Activated T-helper 1 cell treated with anti-CD3 and anti-CD28 coated beads, Interleukin-2, amount 50 U/mL, for 16 hours (primary cell): ENCODE measurements at places on chromosomes 11 and 22.

- DNase-seq, result no peak
Measured at GRCh38 chr11:17585911-17586695, 39.0 kb downstream of the OTOG start.

DNA sequence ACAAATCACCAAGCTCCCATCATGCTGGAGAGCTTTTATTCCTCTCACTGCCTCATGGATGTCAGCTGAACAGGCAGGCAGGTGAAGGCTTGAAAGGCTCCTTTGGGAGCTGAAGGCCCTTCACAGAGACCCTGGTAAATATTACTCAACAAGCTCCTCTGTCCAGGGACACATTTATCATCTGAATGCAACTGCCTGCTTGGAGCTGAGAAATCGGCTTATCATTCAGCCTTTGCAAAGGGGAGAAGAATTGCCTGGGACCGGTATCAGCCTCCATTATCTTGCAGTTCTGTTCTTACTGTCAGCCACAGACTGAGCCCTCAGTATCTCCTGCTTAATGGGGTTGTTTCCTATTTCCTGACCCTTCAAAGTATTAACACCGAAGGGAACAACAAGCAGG is 113.8 kb upstream of the PITPNB start:
- no peak for DNase-seq

- DNase-seq, result no peak
Measured at GRCh38 chr22:39336411-39336810, 13.4 kb upstream of the SYNGR1 start.

- no peak for DNase-seq
Measured at GRCh38 chr11:77063407-77063806, 3.4 kb upstream of the CAPN5 start.

- no peak for DNase-seq
Measured at GRCh38 chr11:8829556-8829955, 81.4 kb upstream of the AKIP1 start.

GRCh38 chr11:32325725-32326124 is 109.6 kb downstream of the WT1 start:
- no peak for DNase-seq

GRCh38 chr22:36365020-36365411 is 22.8 kb downstream of the MYH9 start:
- peak; percentile 80 for DNase-seq

DNA sequence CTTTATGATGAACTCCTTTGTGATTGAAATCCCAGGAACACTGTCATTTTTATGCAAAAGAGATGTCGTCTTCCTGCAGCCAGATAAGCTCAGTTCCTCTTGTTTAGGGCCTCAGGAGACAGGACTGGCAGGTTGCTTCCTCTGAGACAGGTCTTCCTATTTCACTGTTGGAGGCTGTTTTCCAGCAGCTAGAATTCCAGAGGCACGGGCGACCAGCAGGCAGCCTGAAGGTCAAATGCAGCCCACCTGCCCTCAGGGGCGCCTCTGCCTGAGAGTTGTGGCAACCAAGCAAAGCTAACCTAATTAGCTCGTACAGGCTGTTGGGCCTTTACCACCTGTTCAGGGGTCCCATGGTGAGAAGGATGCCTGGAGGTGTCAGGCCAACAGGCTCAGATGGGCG is 22.3 kb downstream of the SLC6A5 start:
- DNase-seq, result no peak

DNA sequence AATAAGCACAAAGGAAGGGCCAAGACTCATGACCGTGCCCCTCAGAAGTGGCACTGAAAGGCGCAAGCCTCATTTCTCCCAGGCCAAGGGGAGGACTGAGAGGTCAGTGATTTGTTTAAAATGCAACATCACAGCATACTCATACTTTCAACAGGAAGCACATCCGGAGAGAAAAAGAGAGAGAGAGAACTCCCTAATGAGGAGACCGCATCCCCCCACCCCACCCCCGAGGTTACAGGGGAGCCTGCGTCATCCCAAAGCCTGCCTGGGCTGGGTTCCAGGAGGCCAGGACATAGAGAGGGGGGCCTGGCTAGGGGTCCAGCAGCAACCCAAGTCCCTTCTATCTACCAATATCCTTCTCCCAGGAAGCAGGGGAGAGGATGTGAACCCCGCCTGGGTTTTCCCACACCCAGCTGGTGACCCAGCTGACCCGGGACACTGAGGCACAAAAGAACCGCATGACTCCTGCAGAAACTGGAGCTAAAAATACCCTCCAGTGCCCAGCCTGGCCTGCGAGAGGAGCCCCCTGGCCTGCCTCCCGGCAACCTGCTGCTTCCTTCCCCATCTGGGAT is 3.8 kb downstream of the CSNK1E start:
- DNase-seq, result no peak

GRCh38 chr11:62599069-62599696 is 2.5 kb downstream of the MTA2 start:
- DNase-seq, result peak; percentile 91

DNA sequence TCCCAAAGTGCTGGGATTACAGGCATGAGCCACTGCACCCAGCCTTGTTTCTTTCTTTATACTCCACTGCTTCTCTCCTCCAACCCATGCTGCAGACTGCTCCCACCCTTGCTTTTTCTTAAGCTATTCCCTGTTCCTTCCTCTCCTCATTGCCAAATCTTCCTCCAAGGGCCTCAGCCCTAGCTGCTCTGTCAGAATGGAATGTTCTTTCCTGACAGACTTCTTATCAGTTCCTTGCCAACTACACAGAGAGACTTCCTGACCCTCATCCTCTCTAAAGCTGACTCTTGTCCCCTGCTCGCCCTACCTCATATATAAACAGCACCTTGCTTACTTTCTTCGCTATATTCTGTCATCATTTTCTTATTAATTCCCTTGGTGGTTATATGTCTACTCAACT is 16.9 kb upstream of the PIK3C2A start:
- DNase-seq, result no peak

DNA sequence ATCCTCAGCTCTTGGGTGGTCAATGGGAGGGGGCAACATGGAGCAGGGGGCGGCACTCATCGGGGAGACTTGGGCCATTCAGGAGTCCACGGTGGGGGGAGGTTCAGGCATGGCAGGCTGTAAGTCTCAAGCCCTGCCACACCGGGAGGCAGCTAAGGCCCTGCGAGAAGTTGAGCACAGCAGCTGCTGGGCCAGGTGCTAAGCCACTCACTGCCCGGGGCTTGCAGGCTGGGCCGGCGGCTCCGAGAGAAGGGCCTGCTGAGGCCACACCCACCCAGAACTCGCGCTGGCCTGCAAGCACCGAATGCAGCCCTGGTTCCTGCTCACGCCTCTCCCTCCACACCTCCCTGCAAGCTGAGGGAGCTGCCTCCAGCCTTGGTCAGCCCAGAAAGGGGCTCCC is 131.4 kb downstream of the OR4C45 start:
- DNase-seq, result no peak

DNA sequence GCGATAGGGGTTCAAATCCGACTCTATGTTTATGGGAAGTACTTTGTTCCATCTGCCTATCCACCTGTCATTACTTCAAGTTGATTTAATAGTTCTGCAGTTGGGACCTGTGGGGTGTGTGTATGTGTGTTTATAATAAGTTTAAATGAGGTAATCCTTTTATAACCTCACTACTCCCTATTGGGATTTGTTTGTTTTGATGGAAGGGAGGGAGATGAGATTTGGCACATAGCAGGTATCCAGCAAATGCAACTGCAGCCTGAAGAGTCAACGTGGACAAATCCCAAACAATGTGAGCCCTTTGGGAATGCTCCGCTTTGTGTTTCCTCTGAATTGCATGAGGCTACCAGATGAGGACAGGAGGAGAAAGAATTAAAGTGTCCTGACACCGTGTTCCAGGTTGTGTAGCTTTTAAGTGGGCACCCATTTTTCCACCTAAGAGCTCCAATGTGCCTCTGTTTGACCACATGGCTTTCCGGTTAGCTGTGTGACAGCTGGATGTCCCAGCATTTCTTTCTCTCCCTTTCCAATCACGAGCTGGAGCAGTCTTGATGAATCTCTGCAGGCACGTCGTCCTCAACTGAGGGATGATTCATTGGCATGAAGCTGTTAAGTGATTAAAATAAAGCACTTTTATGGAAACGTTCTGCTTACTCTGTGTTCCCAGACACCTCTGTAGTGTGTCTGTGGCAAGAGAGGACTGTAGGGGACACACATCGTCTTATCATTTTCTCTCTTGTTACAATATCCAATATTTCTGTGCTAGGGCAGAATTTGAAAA is 610.7 kb downstream of the NTM start:
- DNase-seq, result no peak

GRCh38 chr11:61695917-61696316 is 15.7 kb downstream of the DAGLA start:
- DNase-seq, result peak; percentile 86

DNA sequence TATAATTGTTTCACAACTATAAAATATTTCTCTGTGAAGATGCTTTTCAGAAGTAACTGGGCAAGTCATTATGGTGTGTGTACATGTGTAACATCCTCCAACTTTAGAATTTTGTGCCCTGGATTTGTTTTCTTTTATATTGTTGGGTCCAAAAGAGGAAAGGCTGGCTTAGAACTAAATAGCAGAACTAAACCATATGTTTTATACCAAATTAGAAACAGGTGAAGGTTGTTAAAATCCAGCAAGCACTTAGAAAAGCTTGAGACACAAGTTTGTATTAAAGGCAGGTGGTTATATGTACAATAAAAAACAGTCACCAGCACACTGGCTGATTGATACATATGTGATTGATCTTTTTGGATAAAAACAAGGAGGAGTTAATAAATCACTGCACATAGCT is 158.5 kb downstream of the WNT11 start:
- DNase-seq, result no peak

- no peak for DNase-seq
Measured at GRCh38 chr11:10752061-10752460, 1.0 kb downstream of the CTR9 start.

- no peak for DNase-seq
Measured at GRCh38 chr11:104654181-104654813, 244.0 kb downstream of the CASP12 start.

GRCh38 chr11:8093931-8094575 is 13.0 kb downstream of the TUB start:
- no peak for DNase-seq

GRCh38 chr22:37386441-37386840 is 40.8 kb downstream of the ELFN2 start:
- no peak for DNase-seq

GRCh38 chr11:131951121-131951520 is 580.7 kb downstream of the NTM start:
- no peak for DNase-seq

DNA sequence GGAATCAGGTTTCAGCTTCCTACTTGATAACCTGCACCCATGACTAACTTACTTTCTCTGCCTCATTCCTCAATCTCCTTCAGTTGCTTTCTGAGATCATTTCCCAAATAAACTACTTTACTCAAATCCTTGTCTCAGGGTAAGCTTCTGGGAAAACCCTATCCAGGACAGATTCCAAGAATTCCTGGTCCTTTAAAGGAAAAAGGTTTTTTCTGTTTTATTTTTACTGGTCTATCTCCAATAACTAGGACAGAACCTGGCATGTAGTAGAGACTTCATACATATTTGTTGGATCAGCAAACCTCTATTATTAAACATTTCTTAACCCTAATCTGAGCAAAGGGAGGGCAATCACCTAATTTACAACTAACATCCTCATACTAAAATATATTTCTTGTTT is 910.5 kb upstream of the CHORDC1 start:
- DNase-seq, result no peak

DNA sequence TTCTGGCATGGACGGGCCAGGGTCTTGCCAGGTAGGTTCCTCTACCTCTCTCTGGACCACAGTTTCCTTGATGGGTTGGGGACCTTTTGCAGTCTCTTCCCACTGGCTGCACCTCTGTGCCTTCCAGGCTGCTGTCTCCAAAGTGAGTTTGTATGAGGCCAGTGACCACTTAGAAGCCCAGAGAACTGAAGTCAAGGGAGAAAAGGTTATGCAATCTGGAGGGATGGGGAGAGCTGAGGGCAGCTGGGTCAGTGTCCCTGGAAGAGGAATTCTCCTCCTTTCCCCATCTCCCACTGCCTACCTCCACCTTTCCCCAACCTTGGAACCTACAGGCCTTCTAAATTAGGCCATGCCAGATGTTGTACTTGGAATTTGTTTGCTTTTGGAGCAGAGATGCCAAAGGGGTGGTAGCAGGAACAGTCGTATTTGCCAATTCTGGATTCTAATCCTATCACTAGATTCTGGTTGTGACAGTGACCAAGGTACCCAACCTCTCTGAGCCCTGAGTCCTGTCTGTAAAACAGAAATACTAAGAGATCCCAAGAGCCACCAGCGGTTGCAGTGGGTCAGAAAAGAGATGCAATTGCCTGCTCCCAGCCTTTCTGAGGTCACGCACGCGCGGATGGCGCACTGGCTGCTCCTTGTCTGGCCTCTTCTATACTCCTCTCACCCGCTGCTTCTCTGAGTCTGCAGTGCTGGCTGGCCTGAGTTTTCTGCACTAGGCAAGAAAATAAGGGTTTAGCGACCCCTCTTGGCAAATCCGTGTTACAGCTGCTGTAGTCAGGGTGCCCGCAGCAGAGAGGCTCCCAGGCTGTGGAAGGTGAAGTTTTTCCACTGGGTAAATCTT is 10.7 kb upstream of the ACCSL start:
- DNase-seq, result no peak

DNA sequence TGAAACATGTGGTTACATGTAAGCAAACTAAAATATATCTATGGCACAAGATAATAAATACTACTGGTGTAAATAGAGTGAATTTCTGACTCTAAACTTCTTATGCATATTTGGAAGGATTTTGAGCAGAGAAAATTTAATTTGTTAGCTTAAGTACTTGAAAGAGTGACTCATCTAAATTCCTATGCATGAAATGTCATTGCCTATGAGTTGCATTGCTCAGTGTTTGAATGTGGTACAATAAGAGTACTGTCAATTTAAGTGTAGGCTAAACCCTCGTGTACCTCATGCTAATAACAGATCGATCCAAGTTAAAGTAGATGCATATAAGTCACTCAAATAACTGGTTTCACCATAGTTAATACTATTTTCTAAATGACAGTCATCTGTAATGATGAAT is 5.3 kb upstream of the CARD18 start:
- no peak for DNase-seq

GRCh38 chr11:34382532-34383276 is 24.9 kb upstream of the ABTB2 start:
- no peak for DNase-seq

DNA sequence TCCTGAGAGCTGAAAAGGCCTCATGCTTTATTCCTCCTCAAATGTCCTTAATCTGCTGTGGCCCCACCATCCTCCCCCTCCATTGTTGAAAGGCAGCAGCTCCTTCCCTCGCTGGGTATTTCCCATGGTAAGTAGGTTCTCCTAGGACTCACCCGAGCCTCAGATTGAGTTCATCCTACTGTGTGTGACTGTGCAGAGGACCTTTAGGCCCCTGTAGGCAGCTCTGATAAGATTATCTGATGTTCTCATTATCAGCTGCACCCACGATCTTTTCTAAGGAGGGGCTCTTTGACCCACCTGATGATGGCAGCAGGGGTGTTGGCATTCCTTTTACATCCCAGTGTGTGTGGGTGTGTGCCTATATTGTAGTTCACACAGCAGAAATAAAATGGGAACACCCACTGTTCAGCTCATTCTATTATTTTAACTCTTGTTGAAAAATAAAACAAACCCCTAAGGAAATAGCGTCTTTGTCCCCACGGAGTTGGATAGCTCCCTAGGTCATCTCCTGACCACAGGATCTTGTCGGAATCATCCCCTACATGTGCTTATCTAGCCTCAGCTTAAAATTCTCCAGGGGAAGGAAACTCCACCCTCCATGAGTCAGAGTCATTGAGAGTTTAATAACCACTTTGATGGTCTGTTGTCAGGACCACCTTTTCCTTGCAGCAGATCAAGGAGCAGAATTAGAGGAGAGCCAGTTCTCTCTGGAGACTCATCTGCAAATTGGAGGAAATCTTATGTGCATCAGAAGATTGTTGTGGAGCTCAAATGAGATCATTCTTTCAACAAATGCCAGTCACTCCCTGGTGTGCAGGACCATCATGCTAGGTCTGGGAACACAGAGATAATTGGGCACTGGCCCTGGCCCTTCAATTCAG is 19.3 kb downstream of the ENDOD1 start:
- no peak for DNase-seq
